HAP-1 (cell line): ENCODE measurements at places on chromosomes 13 and 19.

DNA sequence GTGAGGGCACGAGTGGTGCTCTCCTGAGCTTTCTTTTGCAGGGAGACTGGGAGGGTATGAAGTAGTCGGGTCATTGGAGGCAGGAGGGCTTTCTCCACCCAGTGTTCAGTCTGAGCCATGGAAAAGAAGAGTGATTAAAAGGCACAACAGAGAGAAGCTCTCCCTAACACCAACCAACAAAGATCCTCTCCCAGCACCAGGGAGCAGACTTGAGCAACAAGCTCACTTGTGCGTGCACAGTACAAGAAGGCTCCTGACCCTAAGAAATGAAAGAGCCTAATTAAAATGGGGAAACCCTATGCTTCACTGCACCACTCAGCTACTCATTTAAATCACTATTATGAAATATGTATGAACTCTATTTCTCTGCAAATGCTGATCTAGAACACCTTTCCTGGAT is 276.3 kb upstream of the SOX21 start:
- DNase-seq, result peak; percentile 51

DNA sequence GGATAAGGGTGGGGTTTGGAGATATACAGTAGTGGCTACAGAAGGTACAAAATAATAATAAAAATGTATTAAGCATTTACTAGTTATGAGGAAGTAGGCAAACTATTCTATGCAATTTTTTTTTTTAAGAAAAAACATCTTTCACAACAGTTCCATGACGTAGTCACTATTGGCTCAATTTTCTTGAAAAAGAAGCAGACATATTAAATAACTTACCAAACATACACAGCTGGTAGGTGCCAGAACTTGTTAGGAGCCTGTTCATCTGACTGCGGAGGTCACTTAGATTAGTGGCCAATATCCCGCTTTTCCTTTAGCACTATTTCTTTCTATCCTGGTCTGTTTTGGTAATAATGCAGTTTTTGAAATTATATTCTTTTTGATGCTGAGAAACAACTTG is 593.5 kb downstream of the KCTD12 start:
- DNase-seq, result no peak

- no peak for DNase-seq
Observed at GRCh38 chr13:87678372-87678752, 7.2 kb downstream of the SLITRK5 start.

DNA sequence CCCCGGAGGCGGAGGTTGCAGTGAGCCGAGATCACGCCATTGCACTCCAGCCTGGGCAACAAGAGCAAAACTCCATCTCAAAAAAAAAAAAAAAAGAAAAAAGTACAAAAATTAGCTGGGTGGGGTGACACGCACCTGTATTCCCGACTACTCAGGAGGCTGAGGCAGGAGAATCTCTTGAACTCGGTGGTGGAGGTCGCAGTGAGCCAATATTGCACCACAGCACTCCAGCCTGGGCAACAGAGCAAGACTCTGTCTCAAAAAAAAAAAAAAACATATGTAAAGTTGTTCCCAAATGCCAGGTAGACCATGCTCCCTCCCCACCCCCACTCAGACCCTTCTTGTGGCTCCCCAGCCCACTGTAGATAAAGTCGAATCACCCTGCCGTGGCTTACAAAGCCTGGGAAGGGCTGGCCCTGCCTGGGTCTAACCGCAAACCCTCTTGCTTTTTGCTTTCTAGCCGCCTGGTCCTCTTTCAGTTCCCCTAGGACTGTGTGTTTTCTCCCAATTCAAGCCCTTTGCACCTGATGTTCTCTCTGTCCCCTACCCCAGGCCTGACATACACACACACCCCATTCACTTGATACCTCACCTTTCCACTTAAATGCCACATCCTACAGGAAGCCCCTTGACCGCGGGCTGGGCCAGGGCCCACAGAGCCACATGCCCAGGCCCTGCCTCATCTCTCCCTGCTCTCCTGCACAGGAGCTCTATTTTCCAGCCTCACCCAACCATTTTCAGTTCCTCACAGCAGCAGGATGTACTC is 34.4 kb downstream of the MAP4K1 start:
- DNase-seq, result no peak

DNA sequence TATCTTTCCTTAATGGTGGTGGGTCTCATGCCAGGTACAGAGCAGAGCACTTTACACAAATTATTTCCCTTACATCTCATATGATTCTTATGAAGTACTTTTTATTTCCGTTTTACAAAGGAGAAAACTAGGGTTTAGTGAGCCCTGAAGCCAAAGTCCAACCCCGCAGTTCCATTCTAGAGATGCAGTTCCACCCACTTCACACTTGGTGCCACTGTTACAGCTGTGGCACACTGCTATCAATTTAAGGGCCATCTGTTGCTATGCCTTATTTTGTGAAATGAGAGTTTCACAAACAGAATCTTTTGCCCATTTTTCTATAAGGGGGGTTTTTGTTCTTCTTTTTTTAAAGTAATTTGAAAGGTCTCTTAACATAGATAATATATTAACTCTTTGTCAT is 12.9 kb downstream of the MIPEP start:
- no peak for DNase-seq

- DNase-seq, result no peak
Observed at GRCh38 chr19:10881403-10882107, 10.2 kb downstream of the CARM1 start.

- no peak for DNase-seq
Observed at GRCh38 chr19:39937094-39937720, 2.8 kb upstream of the FCGBP start.

GRCh38 chr13:45219123-45219891 is 18.5 kb upstream of the KCTD4 start:
- peak; percentile 71 for DNase-seq

GRCh38 chr13:113814435-113814821 is 49.4 kb downstream of the GAS6 start:
- no peak for DNase-seq

DNA sequence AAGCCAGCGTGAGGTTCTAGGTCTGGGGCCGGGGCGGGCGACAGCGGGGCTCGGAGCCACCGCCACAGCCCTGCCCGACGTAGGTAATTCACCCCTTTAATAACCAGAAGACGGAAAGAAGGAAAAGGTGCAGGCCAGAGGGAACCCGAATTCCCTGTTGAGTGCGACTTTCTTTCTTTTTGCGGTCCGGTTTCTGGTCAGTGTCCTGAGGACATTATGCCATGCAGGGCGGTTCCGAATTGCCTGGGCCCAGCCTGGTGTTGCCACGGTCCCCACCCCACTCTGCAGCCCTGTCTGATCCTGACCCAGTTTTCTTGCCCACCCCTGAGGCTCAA is 18.4 kb upstream of the TFDP1 start:
- DNase-seq, result no peak

- no peak for DNase-seq
Observed at GRCh38 chr19:14012378-14012915, 6.3 kb upstream of the RFX1 start.

DNA sequence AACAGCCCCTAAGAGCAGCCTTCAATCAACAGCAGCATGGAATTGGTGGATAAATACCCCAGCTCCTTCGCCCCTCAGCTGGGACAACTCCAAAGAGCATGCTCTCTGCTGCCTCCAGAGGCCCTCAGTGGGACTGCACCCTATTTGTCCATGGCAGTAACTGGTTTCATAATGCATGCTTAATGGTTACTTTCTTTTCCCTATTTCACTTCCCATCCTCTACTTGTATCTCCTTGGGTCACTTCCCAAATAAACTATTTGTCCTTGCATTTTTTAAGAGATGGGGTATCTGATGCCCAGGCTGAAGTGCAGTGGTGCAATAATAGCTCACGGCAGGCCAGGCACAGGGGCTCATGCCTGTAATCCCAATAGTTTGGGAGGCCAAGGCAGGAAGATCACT is 13.5 kb upstream of the TPM4 start:
- DNase-seq, result no peak

GRCh38 chr13:110319397-110319773 is 12.3 kb downstream of the COL4A2 start:
- DNase-seq, result no peak

DNA sequence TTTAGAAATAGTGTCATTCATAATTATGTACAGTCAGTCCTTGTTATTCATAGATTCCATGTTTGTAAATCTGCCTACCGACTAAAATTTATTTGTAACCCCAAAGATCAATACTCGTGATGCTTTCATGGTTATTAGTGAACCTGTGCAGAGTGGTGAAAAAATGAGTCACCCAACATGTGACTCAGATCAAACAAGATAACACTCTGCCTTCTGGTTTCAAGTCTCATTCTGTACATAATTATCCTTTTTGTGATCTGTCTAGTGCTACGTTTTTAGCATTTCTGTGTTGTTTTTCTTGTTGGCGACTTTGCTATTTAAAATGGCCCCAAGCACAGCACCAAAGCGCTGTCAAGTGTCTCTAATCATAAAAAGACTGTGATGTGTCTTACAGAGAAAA is 274.7 kb downstream of the SUCLA2 start:
- no peak for DNase-seq

DNA sequence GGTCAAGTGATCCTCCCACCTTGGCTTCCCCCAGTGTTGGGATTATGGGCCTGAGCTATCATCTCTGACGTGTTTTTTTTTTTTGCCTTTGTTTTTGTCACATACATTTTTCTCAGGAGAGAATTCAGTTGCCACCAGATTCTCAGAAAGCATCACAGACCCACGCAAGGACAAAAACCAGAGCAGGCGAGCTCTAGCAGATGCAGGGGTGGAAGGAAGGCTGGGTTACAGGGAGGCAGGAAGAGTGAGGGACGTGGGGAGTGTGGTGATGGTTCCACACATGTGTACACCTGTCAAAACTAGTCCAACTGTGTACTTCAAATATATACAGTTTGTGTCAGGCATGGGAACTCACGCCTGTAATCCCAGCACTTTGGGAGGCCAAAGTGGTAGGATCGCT is 4.3 kb downstream of the TMEM161A start:
- DNase-seq, result no peak

DNA sequence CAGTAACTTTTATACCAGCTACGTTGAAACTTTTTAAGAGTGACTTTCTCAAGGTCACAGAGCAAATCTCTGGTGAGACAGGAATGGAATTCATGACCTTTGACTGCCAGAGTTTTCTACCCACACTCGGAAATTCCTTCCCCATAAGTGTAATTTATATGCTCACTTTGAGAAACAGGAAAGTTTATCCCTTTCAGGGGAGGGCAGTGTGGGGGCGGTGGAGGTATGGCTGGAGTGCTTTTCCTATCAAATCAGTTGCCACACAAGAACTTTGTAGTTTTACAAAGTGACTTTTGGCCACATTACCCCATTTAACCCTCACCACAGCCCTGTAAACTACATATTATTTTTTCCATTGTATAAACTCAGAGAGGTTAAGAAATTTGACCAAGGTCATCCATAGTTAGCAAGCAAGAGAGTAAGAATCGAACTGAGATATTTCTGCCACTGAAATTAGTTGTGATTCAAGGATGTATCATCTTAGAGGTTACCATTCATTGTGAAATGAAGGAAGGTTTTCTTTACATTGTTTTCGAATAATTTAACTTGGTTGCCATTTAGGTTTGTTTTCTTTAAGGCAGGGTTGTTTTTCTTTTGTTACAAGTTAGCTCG is 5.9 kb downstream of the KLF12 start:
- DNase-seq, result no peak

DNA sequence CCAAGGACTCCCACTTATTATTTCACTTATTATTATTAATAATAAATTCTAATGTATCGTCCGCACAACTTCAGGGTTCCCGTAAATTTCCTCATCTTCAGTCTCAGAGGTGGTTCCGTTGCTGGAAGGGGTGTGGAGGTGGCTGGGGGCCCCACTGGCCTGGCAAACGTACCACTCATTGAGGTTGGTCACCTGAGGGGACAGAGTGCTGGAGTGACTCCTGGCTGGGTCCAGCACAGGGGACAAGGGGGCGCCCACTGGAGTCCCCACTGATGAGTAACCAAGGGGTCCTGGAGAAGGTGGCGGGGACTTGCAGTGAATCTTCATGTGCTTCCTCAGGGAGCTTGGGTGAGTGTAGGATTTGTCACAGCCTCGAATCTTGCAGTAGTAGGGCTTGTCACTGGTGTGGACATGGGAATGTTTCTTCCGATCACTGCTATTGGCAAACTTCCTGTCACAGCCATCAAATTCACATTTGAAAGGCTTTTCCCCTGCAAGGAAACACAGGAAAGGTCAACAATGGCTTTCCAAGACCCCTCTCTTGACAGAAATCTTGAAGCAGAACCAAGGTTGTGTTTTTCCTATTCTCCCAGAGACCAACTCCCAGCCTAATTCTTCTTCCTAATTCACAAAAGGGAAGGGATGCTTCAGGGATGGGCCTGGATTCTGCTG is 6.1 kb downstream of the ZIC5 start:
- no peak for DNase-seq

DNA sequence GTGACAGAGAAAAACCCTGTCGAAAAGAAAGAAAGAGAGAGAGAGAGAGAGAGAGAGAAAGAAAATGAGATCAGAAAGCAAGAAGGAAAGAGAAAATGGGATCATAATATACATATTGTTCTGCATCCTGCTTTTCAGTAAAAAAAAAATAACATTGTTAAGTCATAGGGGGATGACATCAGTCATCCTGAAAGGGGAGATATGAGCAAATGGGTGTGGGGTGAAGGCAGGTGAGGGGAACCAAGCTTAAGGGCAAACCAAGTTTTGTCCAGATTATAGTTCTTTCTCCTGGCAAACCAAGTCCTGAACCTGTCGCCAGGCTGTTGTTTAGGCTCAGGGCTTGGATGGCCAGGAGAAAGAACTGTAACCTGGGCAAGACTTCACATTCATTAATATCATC is 92.6 kb upstream of the TMTC4 start:
- DNase-seq, result no peak

- DNase-seq, result peak; percentile 87
Observed at GRCh38 chr19:13861714-13862531, 15.0 kb upstream of the NANOS3 start.
